ENCODE measurements at places on chromosomes 1 and 21. TPM values are rescaled to one million over a fixed set of nuclear protein-coding genes. Genes with fewer than 3 reads are reported as not detected.
A peak's percentile ranks its signal among the peaks of the same experiment; 100 is the strongest.

DNA sequence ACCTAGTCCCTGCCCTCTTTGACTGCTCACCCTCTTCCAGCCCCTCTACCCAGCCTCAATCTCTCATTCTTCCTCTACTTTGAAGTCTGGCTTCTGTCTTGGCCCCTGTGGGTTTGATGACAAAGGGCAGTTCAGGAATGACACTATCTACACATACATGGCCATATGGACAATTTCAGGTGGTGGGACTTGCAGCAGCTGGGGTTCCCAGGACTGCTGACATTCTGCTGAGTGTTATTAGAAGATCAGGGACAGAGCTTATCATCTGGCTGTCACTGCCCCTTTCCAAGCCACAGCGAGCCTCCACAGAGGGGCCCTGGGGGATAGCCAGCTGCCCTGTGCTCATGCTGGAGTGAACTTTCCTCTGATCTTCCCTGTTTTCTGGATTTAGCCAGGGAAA is 97.4 kb upstream of the IPO9 start:
- DNase-seq: no peak

- DNase-seq: no peak
Observed at GRCh38 chr21:15732290-15732995, 2.7 kb downstream of the USP25 start.

DNA sequence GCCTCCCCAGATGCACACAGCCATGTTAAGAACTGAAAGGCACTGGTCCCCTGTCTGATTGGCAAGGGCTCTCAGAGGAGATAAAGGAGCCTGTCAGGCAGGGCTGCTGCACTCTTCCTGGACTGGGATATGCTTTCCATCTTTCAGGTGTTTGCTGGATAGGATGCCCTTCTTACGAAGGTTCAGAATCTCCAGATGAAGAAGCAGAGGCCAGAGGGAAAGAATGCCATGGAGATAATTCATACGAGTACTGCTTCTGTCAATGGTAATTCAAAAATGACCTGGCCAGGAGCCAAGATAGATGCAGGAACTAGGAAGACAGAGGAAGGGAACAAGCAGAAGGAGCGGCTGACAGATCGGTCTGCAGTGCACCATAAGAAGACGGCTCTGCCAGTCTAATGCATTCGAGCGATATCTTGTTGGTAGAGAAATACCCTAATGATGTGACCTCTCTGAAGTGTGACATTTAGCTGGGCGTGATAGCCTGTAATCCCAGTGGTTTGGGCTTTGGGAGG is 16.6 kb upstream of the ATP2B4 start:
- no peak for DNase-seq

DNA sequence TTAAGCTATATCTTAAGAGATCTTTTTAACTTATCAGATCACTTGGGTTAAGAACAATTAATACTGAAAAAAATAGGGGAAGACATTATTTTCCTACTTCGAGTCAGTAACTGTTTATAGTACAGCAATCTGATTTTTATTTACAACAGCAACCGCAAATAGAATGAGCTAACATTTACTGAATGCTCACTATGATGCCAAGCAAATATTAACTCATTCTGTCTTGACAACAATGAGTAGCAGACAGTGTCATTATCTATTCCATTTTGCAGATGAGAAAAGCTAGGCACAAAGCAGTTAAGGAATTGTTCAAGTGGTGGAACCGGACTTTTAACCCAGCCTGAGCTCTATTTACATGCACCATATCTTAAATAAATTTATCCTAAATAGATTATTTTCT is 273.7 kb downstream of the NTNG1 start:
- DNase-seq: no peak

- DNase-seq: peak; percentile 40
Observed at GRCh38 chr1:156813750-156814570, 2.7 kb downstream of the SH2D2A start.

GRCh38 chr1:23242414-23242813 is 25.1 kb upstream of the HTR1D start:
- DNase-seq: no peak

GRCh38 chr1:208221291-208221622 is 22.9 kb downstream of the PLXNA2 start:
- DNase-seq: no peak

DNA sequence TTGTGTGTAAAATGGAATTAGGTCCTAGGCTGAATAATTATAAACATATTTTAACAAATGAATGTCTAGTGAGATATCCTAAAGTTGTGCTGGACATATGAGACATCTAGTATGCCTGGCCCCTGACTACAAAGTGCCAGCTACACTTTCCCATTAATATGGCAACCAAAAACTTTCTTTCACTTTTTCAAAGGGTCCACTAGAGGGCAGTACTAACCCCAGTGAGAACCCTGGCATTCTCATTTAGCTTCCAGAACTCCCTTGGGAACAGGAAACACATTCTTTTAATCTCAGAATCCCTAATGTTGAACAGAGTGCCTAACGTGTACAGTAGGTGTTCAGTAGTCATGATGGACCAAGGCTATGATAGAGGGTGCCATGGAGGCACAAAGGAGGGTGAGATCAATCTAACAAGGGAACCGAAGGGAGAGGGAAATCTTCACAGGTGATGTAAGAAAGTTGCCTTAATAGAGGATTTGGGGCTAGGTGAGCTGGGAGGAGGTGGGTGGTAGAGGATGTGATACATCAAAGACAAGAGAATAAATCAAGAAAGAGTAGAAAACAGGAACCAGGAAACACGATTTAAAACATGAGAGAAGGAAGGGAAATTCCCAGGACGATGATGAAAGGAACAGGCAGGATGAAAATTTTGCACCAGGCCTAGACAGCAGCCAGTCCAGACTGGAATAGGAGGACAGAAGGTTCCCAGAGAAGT is 41.6 kb downstream of the NSL1 start:
- peak; percentile 52 for DNase-seq

DNA sequence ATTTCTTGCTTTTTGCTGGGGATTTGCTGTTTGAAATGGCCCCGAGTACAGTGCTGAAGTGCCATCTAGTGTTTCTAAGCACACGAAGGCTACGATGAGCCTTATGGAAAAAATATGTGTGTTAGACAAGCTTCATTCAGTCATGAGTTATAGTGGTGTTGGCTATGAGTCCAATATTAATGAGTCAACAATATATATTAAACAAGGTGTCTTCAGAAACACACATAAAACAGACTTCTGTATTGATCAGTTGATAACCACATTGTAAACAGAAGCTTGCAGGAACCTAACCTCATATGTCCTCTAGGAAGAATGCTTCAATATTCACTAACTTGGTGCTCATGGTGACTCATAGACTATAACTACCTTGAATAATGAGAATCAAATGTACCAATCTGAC is 1.7 kb upstream of the GJB5 start:
- no peak for DNase-seq

- DNase-seq: no peak
Observed at GRCh38 chr1:175755516-175756070, 12.2 kb upstream of the TNR start.

DNA sequence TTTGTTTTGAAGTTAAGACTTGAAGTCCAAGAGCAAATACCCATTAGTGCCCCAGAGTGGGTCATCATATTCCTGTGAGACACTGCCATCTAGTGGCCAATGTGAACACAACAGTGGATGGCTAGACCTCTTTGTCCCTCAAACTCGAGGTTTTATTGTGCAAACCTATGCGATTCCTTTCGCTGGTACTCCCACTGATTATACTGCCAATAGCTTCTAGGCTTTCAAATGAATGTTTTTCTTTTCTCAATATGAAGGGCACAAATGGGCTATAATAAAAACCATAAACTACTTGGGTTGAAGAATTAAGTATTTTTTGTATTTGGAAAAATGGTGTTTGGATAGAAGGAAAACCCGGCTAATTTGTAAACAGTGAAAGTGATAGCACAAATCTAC is 100.4 kb upstream of the ZNF281 start:
- peak; percentile 49 for DNase-seq

The C1orf87 gene
- not detected for total RNA-seq

The CRB1 gene
- total RNA-seq: not detected

The SMPDL3B gene
- 2.2 TPM for total RNA-seq

The TMEM125 gene
- total RNA-seq: 0.64 TPM

The FMN2 gene
- 2.4 TPM for total RNA-seq

The ROR1 gene
- 38.3 TPM for total RNA-seq

The LYPD8 gene
- total RNA-seq: not detected

The MCOLN2 gene
- total RNA-seq: 1.4 TPM

The PRDM16 gene
- total RNA-seq: 1.5 TPM

Measured in astrocyte (in vitro differentiated cells and primary cell).